BJ (cell line): ENCODE measurements at places on chromosomes 11 and 22.

DNA sequence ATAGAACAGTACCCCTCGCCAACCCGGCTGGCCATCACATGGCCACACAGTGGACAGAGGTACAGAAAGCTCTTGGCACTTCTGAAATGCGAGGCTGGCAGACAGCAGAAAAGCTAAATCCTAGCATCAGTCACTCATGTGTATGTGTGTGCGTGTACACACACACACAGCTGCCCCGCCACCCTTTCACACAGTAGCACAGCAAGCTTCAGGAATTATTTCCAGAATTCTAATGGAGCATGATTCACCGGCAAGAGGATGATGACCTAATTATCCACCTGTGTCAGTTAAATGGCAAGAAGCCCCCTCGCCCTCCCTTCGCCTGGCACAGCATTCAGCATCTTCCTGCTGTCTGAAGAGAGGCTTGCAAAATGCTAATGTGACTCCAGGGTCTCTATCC, 336.0 kb downstream of the SHANK2 start:
- no peak for DNase-seq

DNA sequence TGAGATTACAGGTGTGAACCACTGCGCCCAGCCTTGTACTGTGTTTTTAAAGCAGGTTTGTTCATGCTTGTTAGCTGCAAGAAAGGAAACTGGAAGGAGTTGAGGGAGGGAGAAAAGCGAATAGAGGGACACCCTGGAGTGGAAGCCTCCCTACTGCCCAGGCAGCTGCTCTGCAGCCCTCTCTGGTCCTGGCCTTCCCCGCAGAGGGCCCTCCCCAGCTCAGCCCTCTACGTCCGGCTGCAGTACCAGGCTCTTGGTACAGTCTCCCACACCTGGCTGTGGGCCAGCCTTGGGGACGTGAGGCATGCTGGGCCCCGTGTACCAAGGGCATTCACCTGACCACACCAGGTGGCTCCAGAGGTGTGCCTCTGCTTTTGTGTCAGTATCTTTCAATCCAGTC, 70.8 kb downstream of the MED15 start:
- DNase-seq, result no peak

- DNase-seq, result no peak
Measured at GRCh38 chr11:93517041-93517440, 26.1 kb downstream of the SMCO4 start.

- no peak for DNase-seq
Measured at GRCh38 chr11:34351687-34352469, 5.9 kb downstream of the ABTB2 start.

GRCh38 chr11:15563054-15563453, 448.3 kb downstream of the INSC start:
- no peak for DNase-seq

- no peak for DNase-seq
Measured at GRCh38 chr11:27413218-27413617, 50.2 kb upstream of the CCDC34 start.

- DNase-seq, result no peak
Measured at GRCh38 chr11:27553186-27553585, 46.6 kb upstream of the LIN7C start.

- DNase-seq, result peak; percentile 97
Measured at GRCh38 chr22:45246060-45246985, 5.6 kb upstream of the KIAA0930 start.

DNA sequence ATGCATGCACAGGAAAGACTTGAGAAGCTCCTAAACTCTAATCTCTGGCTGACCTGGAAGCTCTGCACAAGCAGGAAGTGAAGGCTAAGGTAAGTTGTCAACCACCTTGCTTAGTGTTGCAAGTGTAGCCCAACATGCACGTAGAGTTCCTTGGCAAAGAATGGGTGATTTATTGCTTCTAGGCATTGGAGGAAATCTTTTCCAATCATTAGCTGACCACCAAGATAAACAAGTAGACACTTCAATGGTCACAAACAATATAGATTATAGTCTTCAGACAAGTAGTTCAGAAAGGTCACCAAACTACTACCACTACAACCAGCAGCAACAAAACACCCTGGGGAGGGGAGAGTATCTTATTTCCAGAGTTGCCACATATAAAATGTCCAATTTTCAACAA, 105.6 kb downstream of the STK33 start:
- no peak for DNase-seq

- no peak for DNase-seq
Measured at GRCh38 chr11:32005786-32006416, 85.0 kb upstream of the RCN1 start.

GRCh38 chr22:17633217-17633997, 4.9 kb upstream of the ATP6V1E1 start:
- peak; percentile 57 for DNase-seq

DNA sequence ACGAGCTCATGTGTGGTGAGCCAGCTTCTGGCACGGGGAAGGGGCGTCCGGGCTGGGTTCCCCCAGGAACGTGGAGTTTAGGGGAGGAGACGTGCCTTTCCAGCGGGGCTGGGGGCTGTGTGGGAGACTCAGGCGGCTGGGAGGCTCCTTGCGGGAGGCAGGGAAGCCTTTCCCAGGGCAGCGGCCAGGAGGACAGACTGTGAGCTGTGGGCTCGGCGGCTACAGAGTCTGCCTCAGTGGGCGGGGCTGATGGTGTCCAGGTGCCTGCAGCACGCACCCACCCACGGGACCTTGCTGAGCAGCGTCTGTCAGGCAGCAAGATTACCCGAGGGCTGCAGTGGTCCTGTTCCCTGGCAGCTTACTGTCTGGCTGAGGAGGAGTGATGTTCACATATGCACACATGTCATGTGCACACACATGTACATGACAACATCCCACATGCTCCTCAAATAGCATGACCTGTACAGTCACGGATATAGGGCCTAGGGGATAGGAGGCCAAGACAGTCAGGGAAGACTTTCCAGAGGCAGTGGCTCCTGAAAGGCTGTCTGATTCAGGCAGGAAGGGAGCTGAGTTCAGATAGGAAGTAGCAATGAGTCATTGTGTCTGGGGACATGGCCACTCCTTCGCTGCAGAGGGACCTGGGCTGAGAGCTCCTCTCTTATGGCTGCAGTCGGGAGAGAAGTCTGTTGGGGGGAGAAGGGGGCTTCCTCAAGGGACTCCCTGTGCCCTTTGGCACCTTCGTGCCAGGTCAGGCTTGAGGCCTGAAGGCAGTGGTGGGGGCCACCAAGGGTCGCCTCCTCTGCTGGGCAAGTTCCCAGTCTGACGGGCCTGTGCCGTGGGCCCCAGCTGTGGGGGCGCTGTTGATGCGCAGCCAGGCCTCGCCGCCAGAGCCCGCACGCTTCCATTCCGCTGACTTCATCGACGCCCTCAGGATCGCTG, 23.3 kb upstream of the PPP6R3 start:
- no peak for DNase-seq

DNA sequence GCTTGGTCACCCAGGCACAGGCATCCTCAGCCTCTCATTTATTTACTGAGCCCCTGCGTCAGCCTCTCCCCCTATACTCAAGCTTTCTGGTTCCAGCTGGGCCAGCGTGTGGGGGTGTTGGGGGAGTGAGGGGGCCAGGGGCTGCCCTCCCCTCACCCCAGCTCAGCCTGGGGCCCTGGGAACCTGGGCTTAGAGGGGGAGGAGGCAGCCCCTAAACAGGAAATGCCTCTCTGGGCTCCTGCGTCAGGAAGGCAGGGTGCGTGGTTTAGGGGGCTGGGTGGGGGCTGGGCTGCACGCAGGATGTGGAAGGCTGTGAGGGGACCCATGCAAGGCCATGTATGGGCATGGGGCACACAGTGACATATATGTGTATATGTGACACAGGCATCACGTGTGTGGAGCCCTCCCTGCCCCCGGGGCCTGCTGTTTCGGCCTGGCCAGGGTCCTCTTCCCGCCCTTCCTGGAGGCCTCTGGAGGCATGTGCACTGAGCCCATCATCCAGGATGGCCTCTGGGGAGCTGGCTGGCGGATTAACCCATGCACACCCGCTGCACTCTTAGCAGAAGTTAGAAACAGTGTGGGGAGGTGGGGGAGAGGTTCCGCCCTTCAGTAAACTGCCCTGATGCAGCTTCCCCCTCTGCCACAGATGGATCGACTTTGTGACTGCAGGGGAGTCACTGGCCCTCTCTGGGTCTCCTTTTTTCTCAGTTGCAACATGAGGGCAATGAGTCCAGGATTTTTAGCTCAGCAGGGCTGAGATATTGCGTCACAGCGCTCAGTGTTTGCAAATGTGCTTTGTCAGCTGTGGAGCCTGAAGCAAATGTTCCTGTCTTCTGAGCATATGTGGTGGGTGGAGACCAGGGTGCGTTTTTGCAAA, 1.1 kb upstream of the CD248 start:
- DNase-seq, result no peak

GRCh38 chr11:120431633-120432032, 79.9 kb upstream of the GRIK4 start:
- no peak for DNase-seq

DNA sequence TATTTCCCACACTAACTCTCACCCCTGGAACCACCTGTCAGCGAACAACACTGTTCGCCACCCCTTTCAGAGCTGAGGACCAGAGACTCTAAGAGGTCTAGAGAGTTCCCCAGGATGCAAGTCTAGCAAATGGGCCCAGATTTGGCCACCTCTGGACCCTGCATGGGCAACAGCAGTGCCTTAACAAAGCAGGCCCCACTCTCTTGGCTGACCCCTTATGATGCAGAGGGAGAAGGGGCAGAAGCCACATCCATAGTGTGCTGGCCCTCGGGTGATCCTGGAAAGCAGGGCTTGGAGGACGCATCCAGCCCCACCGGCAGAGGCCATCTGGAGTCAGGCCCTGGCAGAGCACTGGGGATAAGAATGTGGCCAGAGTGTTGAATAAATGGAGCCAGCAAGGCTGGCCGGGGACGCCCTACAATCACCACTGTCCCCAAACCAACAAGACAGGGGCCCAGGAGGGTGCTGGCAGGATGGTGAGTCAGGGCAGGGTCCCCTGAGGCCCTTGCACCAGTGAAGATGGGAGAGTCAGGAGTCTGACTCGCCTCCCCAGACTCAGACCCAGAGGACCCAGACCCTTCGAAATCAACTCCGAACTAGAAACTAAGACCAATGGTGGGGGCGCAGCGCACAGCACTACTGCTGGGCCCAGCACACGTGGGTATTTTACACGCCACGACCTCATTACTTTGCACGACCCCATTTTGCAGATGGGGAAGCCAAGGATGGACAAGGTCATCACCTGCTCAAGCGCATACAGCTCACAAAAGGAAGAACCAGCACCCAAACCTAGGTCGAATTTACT, 6.5 kb downstream of the CSNK1E start:
- DNase-seq, result no peak

DNA sequence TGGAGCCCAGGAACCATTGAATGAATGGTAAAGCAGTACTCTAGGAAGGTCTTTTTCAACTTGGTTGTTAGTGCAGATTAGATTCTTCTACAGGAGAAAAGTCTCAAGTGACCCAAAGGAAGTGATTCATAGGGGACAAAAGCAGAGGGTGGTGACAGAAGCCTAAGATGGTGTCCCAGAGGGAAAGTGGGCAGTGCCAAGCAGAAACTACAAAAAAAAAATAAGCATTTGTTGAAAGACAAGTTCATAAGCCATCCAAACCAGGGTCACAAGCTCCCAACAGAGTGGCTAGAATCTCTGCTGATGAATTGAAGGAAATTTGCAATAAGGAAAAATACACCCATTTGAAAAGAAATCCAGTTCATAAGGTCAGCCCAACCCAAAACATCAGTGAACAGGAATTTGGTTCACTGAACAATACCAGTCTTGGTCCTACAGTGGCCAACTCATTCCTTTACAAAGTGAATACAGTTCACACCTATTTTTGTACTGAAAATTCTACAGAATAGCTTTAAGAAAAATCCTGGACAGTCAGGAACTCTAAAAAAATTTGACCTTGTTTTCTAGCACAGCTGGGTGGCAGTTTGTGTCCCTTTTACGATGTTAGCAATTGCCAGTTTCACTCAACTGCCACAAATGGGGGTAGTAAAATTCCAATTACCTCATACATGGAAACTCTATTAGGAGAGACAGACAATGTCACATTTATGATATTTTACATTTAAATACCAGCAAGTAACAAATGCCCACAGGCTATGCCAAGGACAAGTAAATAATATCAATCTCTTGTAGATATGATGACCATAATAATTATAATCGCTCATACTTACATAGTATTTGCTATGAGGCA, 21.6 kb upstream of the NUP160 start:
- DNase-seq, result no peak

GRCh38 chr11:128777369-128778011, 83.6 kb downstream of the FLI1 start:
- DNase-seq, result no peak

GRCh38 chr11:128891913-128892398, 800 bp downstream of the KCNJ5 start:
- no peak for DNase-seq

DNA sequence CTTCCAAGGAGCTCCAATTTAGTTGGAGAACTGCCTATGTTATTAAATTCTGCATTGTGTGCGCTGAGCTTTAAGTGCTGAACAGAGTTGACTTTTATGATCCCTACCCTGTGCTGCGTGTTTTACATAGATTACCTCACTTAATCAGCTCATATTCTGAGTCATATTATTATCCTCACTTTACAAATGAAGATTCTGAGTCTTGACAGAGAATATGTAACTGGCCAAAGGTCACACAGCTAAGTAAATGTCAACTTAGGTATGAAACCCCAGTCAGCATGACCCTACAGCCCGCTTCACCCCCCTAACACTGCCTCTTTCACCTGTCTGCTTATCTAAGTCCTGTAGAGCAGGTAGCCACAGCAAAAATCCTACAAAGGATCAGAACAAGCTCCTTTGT, 19.8 kb upstream of the TMPRSS5 start:
- DNase-seq, result no peak

DNA sequence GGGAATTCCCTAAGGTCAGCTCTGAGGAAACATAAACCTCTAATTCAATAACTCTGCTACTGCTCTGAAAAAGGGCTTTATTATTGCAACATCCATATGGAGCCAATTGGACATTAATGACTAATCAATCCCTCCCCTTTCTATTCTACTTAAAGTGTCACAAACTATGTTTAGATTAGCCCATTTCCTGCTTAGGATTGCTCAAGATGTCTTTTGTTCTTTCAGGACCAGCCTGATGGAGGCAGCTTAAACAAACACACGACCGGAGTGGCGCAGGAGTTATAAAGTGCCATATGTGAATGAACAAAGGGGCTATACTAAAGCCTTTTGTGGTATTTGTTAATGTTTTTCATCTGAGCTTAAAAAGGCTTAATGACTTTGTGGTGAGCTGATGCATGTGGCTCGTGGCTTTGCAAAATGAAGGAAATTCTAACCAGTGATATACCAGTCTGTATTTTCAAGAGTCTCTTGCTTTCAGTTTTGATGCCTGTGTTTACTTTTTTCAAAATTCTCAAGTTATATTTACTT, 354.4 kb downstream of the SOX6 start:
- peak; percentile 93 for DNase-seq
